Activated T-cell treated with anti-CD3 and anti-CD28 coated beads for 24 hours (primary cell): ENCODE measurements at places on chromosomes 16 and 17.

DNA sequence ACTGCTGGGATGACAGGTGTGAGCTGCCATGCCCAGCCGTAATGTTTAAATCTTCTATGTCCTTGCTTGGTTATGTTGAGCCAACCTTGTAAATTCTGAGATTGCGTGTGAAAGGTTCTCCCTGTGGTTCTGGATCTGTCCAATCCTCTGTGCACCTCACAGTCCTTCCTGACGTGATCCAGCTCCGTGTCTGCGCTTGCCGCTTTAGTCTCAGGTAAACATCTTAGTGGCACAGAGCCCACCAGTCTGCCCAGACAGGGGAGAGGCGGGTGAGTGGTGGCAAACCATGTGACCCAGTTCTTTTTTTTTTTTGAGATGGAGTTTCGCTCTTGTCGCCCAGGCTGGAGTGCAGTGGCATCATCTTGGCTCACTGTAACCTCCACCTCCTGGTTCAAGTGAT lies 13.9 kb downstream of the SLC25A10 start:
- DNase-seq = no peak

DNA sequence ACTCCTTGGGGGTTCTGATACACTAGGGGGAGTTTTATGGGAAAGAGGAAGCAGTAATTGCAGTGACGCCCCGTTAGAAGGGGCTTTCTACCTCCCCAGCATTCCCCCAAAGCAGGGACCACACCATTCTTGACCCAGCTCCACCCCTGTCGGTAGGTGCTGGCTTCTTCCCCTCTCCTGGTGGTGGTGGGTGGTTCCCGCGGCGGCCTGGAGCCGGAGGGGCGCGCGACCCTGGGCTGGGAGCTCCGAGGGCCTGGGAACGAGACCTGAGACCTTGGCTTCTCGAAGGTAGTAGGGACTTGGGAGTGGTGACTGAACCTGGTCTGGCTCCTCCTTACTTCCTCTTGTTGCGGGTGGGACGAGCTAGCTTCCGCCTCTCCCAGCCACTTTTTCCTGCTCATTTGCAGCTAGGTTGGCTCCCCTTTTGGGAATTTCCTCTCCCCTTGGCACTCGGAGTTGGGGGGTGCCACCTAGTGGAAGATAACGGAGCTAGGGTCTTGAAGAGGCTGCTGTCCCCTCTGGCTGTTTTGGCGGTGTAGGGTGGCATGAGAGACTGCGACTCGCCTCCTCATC lies 438 bp downstream of the GRN start:
- no peak for DNase-seq

- no peak for DNase-seq
These were observed 9.7 kb downstream of the ETV4 start for GRCh38 chr17:43536236-43536992.

DNA sequence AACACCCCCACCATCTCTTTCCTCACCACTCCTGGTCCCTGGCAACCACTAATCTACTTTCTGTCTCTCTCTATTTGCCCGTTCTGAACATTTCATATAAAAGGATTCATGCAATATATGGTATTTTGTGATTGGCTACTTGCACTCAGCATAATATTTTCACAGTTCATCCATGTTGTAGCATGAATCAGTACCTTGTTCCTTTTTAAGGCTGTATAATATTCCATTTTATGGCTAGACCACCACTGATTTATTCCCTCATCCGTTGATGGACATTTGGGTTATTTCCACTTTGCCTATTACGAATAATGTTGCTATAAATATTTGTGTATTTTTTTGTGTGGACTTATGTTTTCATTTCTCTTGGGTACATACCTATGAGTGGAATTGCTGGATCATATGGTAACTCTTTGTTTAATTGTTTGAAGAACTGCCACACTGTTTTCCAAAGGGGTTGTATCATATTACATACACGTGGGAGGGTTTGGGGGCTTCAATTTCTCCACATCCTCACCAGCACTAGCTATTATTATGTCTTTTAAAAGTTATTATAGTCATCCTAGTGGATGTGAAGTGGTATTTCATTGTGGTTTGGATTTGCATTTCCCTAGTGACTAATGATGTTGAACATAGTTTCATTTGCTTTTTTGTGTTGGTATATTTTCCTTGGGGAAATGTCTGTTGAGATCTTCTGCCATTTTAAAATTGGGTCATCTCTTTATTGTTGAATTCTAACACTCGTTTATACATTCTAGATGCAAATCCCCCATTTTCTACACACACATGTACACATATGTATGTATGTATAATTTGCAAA lies 26.3 kb downstream of the SEC14L5 start:
- no peak for DNase-seq

GRCh38 chr16:17223576-17223975 lies 247.2 kb downstream of the XYLT1 start:
- DNase-seq = no peak

GRCh38 chr17:77948690-77949114 lies 9.8 kb upstream of the TNRC6C start:
- DNase-seq = no peak

DNA sequence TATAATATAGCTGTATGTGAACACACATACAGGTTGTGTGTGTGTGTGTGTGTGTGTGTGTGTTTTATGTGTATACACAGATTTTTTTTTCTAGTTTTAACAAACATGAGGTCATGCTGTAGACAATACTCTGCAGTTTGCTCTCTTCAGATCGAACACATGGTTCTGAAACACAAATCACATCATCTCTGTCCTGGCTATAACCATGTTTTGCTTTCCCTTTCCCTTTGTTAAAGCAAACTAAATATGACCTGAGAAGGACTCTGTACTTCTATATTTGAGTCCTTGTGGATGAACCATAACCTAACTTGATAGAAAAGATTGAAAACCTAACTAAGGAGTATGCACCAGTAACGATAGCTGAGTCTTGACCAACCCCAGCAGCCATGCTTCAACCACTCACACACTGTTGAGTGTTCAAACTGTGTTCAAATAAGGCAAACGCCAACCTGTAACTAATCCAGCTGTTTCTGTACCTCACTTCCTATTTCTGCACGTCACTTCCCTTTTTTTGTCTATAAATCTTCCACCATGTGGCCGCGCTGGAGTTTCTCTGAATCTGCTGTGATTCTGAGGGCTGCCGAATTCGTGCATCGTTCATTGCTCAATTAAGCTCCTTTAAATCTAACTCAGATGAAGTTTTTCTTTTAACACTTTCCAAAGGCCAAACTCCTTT lies 303.8 kb downstream of the HS3ST3B1 start:
- DNase-seq = no peak

- DNase-seq = no peak
These were observed 38.2 kb downstream of the IL4R start for GRCh38 chr16:27351989-27352388.

- DNase-seq = no peak
These were observed 88.0 kb upstream of the CBX4 start for GRCh38 chr17:79927136-79927661.

GRCh38 chr16:88681709-88682451 lies 4.4 kb downstream of the SNAI3 start:
- DNase-seq = peak; percentile 56

DNA sequence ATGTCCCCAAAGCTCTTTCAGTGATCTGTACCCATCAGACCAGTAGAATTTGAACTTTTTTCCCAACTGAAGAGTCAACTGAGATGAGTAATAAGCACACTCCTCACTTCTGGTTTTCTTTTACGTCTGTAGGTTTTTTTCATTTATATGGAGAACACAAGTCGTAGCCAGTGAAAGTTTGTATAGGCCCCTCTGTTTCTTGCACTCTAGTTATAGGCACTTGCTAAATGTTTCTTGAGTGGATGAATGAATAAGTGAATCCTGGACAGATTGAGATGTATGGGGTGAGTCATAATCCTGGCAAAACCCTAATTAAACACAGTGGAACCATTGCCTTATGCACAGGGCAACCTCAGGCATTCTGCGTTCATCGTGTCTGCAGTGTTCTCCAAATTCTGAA lies 193.7 kb upstream of the TBX2 start:
- DNase-seq = no peak

DNA sequence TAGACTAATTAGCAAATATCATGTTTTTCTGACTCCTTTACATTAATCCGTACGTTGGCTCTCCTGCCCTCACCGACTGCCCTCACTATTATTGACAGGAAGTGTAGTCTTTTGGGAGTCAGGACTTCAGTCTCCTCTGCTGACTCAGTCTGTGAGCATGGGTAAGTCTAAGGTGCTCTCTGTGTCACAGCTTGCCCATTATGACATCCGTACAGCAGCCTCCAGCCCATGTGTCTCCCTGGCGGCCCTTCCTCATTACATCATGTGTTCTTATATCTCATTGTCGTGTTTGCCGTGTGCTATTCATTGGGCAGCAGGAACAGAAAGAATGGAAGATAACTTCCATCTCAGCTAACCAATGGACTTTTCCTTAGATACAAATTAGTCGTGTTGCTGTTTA lies 77.5 kb downstream of the MRTFB start:
- no peak for DNase-seq

GRCh38 chr17:29682054-29682453 lies 59.3 kb upstream of the CORO6 start:
- DNase-seq = no peak

DNA sequence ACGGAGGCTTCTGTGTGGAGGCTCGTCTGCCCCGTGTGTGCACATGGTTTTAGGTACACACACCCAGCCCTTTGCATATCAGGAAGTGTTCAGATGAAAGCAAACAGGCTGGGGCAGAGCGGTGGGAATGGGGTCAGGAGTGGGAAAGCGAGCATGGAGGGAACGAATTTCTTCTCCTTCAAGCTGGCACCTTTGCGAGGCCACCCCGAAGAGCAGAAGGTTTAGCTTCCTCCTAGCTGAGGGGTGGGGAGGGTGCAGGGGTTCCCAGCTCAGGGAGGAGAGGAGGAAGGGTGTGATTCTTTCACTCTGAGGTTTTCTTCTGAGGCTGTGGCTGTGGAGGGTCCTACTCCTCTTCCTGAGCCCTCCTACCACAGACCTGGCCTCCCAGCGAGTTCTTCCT lies 83.6 kb downstream of the ABR start:
- DNase-seq = no peak

GRCh38 chr17:66687570-66688284 lies 147.2 kb upstream of the CACNG5 start:
- no peak for DNase-seq

DNA sequence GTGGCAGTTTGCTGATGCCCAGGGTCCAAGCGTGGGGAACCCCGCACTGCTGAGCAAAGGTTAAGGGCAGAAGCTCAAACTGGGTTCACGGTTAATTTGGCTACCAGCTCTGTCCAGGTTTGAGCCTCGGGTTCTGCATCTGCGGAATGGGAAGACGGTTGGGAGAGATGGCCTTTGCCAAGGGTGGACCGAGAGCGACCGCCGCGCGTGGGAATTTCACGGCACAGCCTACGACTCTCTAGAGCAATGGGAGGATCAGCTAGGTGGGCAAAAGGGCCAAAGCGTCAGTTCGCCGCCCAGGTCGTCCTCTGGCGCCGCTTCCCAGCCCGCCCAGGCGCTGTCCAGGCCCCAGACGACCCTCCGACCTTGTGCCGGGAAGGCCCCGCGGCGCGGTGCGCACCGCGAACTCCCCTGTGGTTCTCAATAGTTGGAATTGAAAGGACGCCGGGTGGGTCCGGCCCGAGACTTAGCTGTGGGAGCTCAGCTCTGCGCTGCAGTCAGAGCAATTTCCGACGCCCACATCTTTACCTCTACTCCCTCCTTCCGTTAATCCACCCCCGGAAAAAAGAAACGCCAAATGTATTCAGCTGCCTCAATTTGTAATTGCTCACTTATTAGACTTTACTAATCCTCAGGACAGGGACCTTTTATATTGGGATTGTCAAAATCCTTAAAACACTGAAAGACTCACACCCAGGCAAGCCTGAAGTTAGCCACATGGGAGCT lies 2.5 kb upstream of the HS3ST3B1 start:
- DNase-seq = no peak

- DNase-seq = peak; percentile 41
These were observed 31.5 kb downstream of the QPRT start for GRCh38 chr16:29710227-29711219.

DNA sequence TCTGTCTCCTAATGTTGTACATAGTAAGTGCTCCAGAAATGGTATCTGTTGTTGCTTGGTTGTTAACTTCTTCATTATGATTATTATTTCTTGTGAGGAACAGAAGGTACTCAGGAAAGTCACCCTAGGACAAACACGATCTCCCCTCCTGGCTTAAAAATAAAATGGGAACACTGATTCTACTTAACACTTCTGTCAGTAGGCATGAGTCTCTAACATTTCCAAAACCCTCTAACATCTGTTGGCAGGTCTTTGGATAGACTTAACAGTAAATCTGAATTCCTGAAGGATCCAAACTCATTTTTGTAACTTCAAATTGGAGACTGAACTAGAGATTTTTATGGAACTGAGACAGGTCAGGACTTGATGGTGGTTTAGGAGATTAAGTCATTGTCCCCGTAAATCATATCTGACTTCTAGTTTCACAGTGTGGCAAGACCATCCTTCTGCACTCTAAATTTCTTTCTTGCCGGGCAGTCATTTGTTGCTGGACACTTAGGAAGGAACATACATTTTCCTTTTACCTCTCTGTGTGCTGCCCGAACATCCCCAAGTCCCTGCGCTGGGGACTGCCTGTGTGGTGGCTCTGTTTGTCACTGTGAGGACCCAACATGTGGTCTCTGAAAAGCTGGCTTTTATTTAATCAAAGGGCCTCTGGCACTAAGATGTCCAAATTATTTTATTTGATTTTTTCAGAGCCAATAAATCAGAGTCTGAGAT lies 149.9 kb downstream of the NPIPB5 start:
- DNase-seq = no peak

GRCh38 chr17:69535016-69535570 lies 120.6 kb downstream of the MAP2K6 start:
- no peak for DNase-seq

GRCh38 chr16:84360748-84361147 lies 7.6 kb upstream of the ATP2C2 start:
- DNase-seq = no peak

DNA sequence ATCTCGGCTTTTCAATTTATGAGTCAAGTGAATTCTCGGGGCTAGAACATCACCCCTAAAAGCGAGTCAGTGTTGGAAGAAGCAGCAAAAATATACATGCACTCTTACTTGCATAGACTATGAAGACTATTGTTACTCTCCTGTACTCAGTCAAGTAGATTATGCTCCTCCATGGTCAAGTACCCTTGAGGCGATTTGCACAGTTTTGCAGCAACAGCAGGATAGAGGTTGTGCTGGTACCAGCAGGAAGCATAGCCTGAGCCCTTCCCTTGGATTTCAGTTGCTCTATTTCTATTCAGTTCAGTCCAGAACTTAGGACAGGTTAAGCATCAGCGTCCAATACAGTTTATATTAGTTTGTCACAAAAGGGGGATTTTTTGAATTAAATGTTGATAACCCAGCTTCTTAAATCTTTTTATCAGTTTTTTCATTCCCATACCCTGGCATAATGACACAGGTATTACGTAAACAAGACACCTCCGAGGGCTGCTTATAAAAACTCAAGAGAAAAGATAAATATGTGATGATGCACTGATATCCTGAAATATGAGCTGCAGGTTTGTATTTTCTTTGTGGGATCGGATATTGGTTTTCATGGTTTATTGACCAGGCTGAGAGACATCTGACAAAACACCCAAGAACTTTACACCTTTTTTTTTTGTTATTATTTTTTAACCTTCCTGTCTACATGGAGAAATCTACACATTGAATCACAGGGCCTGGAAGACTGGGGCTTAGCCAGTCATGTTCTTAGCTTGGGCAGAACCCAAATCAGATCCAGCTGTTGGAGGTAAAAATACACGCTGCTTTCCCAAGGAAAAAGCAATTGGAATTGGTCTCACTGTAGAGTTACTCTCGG lies 144.1 kb downstream of the PITPNC1 start:
- DNase-seq = no peak

- DNase-seq = no peak
These were observed 22.0 kb downstream of the PRCD start for GRCh38 chr17:76561799-76562268.
